Caudate nucleus (tissue), 63 donors: ENCODE measurements at places on chromosomes 2 and 18.

DNA sequence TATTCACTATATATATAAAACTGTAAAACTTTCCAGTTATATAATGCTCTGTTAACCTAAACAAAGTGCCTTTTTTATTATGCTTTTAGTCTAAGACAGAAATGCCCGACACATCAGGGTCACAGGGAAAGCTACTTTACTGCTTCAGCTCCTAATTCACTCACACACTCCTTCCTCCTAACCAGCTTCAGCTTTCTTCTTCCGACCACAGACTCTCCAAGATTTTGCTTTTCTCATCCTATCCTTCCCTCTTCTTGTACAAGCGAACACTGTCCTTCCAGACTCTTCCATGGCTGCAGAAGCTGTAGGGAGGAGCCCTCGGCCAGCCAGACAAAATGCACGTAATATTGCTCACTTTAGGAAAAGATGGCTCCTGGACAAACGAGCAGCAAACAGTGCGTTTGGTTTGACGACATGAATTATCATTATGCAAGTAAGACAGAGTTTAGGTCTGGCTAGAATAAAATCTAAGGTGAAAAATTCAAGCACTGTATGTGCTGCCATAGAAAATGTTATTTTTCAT is 47.5 kb upstream of the HNRNPA3 start:
- DNase-seq = peak; percentile 44

GRCh38 chr18:38961880-38962279 is 1396.3 kb upstream of the CELF4 start:
- no peak for DNase-seq

DNA sequence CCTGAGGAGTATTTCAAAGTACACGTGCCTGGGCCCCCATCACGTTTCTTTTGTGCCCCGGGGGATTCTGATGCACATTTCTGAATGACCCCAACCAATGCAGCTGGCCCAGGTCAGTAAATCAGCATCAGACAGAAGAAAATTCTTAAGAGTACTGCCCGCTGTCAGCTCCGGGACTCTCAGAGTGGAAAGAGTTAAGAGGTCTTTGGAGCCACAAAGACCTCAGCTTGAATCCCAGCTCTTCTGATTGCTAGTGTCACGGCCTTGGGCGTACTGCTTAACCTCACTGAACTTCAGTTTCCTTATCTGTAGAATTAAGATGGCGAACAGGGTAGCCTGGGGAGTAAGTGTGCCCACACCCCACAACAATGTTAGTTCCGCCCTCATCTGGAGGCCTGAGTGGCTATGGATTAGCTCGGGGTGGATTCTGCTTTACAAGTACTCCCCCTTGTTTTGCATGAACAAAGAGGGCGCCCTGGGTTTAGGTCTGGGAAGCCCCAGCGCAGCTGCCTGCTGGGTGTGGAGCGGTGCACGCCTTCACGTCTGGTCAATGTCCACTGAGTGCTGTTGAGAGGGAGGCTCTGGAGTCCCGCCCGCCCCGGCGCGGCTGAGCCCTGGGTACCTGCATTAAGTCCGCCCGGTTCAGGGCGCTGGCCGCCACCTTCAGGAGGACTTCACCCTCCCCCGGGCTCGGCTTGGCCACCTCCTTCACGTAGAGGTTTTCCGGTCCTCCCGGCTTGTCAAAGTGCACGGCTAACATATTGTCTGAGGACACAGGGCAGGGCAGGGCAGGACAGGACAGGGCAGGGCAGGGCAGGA is 858 bp downstream of the TP53I3 start:
- DNase-seq = no peak

DNA sequence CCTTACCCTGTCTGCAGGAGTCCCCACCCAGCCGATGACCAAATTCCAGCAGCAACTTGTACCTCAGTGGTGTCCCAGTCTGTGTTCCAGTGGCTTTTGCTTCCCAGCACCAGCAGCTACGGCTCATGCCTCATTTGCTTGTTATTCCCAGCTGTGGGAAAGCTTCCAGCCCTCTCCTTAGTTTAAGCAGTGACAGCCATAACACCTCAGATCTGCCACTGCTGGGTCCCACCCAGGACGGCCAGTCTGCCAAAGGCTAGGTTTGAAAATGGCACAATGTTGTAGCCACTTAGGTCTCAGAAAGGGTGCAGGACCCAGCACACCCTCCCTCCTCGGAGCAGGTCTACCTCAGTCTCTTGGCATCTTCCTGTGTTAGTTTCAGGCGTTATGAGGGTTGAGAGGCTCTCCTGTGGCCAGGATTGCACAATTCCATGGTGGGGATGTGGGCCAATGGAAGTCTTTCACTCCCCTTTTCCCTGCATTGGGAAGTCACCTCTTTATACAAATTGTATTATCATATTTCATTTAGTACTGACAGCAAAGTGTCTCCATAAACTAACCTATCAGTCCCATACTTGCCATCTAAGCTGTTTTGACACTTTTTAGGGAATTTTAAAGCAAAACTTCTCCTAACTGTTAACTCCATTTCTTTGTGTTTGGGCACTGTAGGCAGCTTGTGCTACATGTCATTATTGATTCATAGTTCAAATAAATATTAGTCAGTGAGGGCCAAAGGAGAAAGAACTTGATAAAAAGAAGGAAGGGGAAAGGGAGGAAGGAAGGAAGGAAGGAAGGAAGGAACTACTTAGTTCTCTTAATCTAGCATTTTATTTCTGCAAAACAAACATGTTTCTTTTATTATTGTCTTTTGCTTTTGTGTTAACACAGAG is 62.9 kb upstream of the FAM110C start:
- no peak for DNase-seq

DNA sequence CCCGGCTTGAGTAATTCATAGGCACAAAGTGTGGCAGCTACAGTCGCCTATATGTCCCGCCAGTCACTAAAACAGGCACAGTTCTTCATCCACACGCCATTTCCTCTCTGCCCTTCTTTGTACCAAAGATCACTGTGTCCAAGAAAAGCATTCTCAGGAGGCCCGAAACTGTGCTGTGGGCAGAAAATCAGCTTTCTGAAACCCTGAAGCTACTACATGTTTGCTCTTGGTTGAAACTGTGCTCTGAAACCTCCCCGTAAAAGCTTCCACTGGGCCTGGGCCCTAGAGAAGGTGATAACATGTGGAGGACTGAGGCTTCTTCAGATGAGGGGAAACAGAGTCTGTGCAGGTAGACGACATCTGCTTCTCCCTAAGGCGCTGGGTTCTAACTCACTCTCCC is 75.6 kb upstream of the ID2 start:
- no peak for DNase-seq

GRCh38 chr2:138494265-138494966 is 7.2 kb upstream of the SPOPL start:
- no peak for DNase-seq

GRCh38 chr18:11948852-11949523 is 32.3 kb upstream of the IMPA2 start:
- DNase-seq = no peak

DNA sequence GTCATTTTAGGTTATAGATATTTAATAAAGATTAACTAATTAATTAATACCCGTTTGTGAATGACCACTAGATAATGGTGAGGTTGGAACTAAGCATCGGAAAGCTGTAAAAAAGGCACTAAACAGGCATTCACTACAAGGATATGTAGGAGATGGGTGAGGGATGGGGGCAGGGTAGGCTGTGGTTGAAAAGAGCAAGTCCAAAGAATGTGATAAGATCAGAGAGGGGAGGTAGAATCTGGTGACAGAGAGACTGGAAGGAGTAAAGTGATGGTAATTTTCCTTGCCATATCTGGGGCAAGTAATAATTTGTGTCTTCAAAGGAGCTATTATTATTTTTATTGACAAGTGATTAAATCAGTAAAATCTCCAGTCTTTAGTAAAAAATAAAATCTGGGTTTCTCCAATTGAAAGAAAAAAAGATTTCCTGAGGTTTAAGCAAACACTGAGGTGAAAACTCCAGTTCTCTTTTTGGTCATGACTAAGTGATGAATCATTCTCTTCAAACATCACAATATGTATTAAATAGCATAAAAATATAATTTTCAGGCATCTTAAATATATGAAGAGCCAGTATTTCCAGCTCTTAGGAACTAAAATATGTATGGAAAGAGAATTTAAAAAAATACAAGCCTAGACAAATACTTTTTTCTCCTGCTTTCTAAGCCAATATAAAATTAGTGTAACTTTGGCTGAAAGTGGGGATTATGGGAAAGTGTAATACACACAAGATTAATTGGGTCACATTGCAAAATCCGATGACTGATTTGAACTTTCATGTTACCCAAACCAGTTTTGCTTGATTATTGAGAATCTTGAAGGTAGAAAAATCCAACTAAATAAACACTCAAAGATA is 259.1 kb upstream of the RBMS1 start:
- no peak for DNase-seq

GRCh38 chr18:48824231-48824970 is 126.4 kb downstream of the SMAD7 start:
- no peak for DNase-seq

DNA sequence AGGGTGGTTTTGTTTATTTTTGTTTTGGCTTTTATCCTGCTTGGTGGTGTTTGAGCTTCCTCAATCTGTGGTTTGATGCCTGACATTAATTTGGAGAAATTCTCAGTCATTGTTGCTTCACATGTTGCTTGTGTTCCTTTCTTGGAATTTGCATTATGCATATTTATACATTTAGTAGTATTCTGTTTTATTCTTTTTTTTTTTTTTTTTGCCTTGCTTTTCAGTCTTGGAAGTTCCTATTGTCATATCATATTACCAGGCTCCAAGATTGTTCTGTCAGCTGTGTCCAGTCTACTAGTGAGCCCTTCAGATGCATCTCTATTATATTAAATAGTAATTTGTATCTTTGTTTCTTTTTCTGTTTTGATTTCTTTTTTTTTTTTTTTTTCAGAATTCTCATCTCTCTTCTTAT is 77.0 kb downstream of the EPC2 start:
- DNase-seq = no peak

GRCh38 chr18:10913919-10914318 is 235.4 kb downstream of the PIEZO2 start:
- DNase-seq = no peak

- no peak for DNase-seq
These were observed 75.1 kb downstream of the CTAGE1 start for GRCh38 chr18:22342625-22343024.

DNA sequence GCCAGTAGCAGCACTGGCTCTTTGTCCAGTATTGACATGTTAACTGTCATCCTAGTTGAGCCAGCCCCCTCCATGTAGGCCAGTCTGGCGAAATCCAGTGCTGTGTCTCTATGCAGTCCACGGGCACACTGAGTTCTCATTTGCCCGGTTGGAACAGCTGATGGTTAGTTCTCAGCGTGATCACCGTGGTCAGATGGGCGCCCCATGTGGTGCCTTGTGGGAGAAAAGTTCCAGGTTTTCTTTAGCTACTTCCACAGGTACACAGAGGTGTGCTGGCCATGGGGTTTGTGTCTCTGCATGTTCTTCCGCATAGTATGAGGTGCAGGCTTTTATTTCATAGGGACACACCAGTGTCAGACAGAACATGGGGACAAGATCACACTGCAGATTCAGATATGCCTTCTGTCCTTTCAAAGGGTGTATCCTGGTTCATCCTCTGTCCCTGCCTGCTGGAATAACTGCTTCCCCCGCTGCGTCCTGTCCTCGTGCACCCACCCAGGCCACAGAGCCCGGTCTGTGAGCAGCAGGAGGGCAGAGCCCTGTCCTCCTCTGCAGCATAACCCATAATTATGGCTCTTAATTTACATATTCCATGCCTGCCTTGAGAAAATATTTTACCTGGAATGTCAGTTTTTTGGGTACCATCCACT is 334.1 kb downstream of the GBX2 start:
- DNase-seq = no peak

GRCh38 chr2:139366681-139367080 is 586.5 kb upstream of the NXPH2 start:
- DNase-seq = no peak

- no peak for DNase-seq
These were observed 294.8 kb downstream of the ZEB2 start for GRCh38 chr2:144225076-144225475.

GRCh38 chr2:40004336-40004735 is 225.3 kb upstream of the THUMPD2 start:
- no peak for DNase-seq

- no peak for DNase-seq
These were observed 54.8 kb downstream of the ZNF407 start for GRCh38 chr18:74652392-74652988.

- DNase-seq = no peak
These were observed 609.0 kb upstream of the CELF4 start for GRCh38 chr18:38174594-38174993.

DNA sequence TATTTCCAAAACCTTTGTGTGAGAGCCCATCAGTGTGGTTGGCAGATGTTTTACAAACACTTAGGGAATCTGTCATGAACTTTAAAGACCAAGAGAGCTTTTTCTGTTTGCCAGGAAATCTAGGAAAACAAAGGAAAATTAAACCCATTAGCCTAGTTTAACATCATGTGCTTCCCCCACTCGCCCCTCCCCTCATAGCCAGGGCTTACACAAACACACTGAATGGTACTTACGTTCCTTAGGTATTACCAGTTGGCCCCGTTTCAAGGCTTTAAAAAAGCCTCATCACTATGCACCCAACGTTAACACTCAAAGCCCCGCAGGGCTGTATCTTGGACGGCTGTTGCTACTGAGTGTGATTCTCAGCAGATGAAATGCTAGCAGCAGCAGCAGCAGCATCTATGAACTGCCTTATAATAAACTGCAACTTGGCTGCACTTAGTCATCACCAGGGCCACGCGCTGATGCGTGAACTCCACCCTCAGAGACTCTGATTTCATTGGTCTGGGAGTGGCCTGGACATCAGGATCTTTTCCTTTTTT is 20.1 kb upstream of the TTC39C start:
- no peak for DNase-seq

DNA sequence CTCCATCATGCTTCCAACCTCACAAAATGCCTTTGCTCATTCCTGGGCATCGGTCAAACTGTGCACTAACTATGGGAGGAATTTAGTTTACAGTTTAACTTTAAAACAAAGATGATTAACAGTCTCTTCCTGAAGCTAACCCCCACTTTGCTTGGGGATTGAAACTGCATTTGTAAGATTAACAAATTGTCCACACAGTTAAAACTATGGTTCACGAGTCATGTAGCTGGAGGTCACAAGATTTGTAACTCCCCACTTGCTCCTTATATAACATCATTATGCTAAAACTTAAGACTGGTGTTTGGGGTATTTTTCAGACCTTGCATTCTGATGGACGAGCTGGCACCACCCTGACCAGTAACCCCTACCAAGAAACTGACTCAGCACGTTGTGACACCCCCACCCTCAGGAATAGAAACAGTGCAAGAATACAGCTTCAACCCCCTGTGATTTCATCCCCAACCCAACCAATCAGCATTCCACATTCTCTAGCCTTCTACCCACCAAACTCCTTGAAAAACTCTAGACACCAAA is 252.3 kb downstream of the MBD5 start:
- no peak for DNase-seq
